ENCODE measurements at places on chromosomes 5 and 9.

DNA sequence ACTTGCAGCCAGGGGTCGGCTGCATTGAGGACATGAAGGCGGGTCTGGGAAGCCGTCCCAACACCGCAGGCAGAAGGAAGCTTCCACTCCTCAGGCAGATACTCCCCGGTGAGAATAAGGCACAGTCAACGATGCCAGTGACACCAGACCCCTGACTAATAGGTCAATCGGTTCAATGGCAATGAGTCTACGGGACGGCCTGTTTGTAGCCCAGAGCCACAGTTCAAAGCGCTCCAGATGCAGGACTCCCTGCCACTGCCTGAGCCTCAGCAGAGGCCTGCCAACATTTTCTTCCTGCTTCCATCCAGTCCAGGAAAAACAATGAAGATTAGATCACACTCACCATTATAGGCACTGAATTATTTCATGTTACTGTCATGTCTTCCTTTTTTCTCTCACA is 84.5 kb upstream of the SIMC1 start:
- DNase-seq: peak; percentile 56

- DNase-seq: no peak
Measured at GRCh38 chr9:119310741-119311140, 58.5 kb downstream of the BRINP1 start.

GRCh38 chr9:8206720-8207119 is 407.1 kb upstream of the DMAC1 start:
- no peak for DNase-seq

GRCh38 chr5:149459891-149460290 is 80.8 kb upstream of the IL17B start:
- no peak for DNase-seq

GRCh38 chr9:104556830-104557634 is 11.9 kb upstream of the OR13C8 start:
- DNase-seq: no peak

- no peak for DNase-seq
Measured at GRCh38 chr5:92179651-92180050, 796.5 kb upstream of the ARRDC3 start.

DNA sequence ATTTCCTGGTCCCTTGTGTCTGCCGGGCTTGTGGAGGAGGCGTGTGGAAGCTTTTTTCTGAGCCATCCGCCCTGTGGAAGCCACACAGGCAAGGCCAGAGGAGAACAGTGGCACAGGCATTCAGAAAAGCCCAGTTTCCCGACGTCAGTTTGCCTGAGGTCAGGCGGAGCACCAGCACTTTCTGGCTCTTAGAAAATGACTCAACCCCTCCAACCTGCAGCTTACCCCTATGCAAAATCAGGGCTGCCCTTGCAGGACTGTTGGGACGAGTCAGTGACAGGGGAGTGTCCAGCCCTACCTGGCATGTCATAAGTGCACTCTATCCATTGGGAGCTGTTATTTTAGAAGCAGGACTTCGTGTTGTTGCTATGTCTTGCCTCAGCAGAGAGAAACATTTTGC is 216.0 kb downstream of the NR3C1 start:
- DNase-seq: no peak

GRCh38 chr9:10228082-10228481 is 384.7 kb downstream of the PTPRD start:
- DNase-seq: no peak

DNA sequence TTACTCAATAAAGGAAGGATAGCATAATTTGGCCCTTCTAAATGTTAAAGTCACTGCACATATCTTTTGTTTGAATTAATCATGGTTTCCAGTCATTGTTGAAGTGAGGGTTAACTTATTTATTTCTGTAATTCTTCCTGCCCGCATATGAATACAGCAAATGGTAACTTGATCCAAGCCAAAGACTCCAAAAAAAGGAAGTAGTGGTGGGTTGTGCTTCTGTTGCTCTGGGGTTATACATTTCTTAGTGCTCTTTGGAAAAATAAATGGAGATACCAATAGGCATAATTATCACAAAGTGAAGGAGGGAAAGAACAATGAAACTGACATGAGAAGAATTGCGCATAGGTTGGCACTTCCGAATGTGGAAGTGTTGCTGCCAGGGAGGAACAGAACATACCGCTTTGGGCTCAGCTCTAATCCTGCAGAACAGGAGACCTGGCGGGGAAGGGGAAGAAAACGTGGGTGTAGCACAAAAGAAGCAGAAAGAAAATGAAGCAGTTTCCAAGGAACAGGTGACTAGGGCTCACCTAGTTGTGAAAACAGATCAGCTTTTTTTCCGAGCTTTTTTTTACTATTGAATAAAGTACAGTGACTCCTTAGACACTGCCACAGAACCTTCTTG is 69.7 kb upstream of the TAF11L2 start:
- no peak for DNase-seq

GRCh38 chr9:92807757-92808725 is 43.4 kb upstream of the BICD2 start:
- no peak for DNase-seq

GRCh38 chr9:72897069-72897649 is 55.7 kb downstream of the ALDH1A1 start:
- no peak for DNase-seq

DNA sequence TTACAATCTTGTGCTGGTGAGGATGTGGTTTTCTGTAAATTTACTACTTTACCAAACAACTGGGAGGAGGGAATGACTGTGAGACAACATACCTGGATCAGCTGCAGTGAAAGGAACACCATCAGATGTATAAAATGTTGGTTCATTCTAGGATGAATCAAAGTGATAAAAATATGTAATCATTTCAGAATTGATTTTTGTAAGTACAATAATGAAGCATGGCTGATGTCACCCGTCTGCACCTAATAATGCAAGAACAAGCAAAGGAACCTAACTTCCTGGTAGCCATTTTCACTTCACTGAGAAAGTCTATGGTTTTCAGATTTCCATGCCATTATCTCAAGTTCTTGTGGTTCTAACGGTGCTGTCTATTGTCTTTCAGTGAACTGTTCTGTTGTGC is 18.7 kb upstream of the C5orf34 start:
- DNase-seq: no peak

- DNase-seq: no peak
Measured at GRCh38 chr5:143716881-143717280, 95.1 kb upstream of the HMHB1 start.

- DNase-seq: peak; percentile 76
Measured at GRCh38 chr5:54556141-54556540, 38.6 kb downstream of the SNX18 start.

DNA sequence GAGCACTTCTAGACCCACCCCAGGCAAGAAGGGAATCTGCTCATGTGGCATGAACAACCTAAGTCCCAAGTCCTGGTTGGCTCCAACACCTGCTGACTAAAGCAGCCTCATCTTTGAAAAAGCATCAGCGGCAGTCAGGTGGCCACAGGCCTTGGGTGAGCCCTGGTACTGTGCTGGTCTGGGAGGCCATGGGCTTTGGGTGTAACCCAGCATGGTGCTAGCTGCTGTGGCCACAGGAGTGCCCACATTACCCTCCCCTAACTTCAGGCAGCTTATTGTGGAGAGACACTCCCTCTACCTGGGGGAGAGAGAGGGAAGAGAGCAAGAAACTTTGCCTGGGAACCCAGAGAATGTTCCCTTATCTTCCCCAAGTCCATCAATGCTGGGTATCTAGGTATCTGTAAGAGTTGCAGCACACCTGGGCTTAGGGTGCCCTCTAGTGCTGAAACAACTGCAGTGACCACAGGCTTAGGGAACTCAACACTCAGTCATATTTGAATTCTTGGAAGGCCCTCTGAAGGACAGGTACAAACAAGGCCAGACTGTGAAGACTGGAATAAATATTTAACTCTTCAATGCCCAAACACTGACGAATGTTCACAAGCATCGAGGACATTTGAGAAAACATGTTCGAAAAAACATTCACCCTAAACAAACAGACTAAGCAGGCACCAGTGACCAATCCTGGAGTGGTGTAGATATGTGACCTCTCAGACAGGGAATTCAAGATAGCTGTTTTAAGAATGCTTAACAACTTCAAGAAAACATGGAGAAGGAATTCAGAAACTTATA is 69.9 kb upstream of the OR2K2 start:
- peak; percentile 9 for DNase-seq

- DNase-seq: no peak
Measured at GRCh38 chr9:92180002-92180400, 64.8 kb upstream of the SPTLC1 start.
